NCI-H1417 (cell line): ENCODE measurements at places on chromosomes 1 and 21.
A peak's percentile ranks its signal among the peaks of the same experiment; 100 is the strongest.

- no peak for DNase-seq
Measured at GRCh38 chr1:3205815-3206214, 136.8 kb downstream of the PRDM16 start.

- DNase-seq, result peak; percentile 23
Measured at GRCh38 chr21:34559089-34559631, 47.1 kb upstream of the KCNE1 start.

GRCh38 chr1:205286335-205286950 is 35.1 kb downstream of the NUAK2 start:
- no peak for DNase-seq

DNA sequence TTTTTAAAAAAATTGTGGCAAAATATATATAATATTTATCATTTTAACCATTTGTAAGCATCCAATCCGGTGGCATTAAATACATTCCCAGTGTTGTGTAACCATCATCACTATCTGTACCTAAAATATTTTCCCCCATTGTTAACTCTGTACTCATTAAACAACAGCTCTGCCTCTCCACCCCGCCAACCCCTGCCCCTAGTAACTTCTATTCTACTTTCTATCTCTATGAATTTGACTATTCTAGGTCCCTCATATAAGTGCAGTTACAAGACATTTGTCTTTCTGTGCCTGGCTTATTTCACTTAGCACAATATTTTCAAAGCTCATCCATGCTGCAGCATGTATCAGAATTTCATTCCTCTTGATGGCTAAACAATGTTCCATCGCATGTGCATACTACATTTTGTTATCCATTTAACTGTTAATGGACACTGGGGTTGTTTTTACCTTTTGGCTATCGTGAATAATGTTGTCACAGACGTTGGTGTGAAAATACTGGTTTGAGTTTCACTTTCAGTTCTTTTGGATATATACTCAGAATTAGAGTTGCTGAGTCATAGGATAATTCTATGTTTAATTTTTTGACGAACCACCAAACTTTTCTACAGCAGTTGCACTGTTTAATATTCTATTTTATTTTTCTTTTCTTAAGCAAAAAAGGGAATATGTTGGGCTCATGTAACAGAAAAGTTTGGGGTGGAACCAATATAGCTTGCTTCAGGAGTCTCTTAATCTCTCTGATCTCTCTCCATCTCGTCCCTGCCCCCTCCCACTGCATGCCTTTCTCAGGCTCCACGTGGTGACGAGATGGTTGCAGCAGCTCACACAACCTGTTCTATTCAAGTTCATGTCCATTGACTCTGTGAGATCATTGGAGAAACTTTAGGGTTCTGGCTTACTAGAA is 25.2 kb upstream of the RCAN1 start:
- DNase-seq, result no peak

DNA sequence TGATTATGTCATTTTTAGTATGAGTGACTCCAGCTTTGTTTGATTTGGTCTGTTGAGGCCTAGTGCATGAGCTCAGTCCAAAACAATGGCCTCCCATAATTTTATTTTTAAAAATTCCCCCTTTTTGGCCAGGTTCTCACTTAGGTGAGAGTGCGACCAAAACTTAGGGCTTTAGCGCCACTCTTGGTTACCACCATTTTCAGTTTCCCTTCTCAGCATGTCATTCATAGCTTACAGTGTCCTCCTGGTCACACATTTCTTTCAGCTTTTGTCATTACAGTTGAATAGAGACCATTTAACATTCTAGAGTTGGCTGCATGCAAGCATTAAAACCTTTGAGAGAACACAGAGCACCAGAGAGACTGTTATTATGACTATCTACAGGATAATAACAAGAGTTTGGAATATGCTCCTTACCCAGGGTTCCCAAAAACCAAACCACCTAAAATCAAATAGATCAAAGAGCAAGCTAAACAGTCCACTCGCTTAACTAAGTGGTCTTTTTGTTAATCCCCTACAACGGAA is 85.4 kb downstream of the TLR5 start:
- DNase-seq, result no peak

- DNase-seq, result no peak
Measured at GRCh38 chr1:204405988-204406387, 5.6 kb downstream of the PPP1R15B start.

DNA sequence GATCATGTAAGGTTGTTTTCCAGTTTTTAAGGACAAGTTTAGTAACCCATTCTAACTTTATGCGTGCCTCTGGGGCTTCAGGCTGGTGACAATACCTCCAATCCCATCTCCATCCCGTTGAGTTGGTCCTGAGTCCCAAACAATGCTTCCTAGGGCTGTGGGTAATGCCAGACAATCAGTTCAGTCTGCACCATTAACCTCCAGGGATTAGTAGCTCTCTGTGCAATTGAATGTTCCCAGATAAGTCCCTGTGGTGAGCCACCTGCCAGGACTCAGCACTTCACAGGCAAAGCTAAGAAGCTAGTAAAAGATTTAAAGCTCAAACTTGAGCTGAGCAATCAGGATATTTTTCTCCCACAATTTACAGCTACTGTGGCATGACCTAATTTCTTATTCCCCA is 462.2 kb upstream of the PTBP2 start:
- DNase-seq, result no peak

DNA sequence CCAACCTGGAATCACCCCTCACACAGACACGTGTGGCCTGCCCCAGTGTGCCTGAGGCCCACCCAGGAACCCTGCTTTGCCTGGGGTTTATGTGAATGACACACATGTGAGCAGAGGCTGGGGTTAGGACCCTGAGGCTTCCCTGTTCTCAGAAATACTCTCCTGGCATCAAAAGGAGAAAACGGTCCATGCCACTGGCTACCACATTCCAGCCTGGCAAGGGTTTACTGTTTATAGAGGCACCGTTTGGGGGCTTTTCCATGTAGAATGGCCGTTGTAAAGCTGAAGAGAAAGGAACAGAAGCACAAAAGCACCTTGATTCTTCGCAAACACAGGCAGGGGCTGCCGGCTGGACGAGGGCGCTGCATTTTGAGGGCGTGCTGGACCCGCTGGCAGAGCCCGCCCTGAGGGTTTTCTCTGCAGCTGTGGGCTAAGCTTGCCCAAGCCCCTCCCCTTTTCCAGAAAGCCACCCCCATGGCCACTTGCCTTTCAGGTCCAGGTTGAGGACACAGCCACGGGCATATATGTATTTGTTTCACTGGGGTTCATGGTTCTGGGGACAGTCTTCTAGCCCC is 13.0 kb downstream of the TFF3 start:
- DNase-seq, result peak; percentile 77

GRCh38 chr1:245248231-245248731 is 93.5 kb downstream of the KIF26B start:
- peak; percentile 20 for DNase-seq

DNA sequence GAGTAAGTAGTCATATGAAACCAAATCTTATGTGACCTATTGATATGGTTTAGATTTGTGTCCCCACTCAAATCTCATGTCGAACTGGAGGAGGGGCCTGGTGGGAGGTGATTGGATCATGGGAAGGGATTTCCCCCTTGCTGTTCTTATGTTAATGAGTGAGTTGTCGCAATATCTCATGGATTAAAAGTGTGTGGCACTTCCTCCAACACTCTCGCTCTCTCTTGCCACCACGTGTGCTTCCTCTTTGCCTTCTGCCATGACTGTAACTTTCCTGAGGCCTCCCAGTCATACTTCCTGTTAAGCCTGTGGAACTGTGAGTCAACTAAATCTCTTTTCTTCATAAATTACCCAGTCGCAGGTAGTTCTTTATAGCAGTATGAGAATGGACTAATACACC is 241.2 kb downstream of the RGS7 start:
- DNase-seq, result no peak

DNA sequence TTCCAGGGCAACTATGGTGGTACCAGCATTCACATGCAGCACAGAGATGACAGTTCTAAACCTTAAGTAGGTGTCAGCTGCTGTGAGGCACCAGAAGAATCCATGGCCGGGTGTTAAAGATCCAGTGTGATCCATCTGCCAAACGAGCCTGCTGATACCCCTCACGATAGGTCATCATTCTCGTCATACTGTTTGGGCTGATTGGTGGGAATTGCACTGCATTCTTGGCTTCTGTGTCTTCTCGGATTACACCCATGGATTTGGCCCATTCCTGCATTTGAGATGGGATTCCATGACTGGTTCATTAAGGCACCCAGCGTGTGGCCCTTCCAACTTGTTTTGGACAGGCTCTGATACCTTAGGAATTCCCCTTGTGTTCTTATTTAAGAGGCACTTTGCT is 55.2 kb downstream of the ST6GALNAC3 start:
- no peak for DNase-seq

GRCh38 chr1:33986390-33987095 is 122.7 kb downstream of the HMGB4 start:
- no peak for DNase-seq

DNA sequence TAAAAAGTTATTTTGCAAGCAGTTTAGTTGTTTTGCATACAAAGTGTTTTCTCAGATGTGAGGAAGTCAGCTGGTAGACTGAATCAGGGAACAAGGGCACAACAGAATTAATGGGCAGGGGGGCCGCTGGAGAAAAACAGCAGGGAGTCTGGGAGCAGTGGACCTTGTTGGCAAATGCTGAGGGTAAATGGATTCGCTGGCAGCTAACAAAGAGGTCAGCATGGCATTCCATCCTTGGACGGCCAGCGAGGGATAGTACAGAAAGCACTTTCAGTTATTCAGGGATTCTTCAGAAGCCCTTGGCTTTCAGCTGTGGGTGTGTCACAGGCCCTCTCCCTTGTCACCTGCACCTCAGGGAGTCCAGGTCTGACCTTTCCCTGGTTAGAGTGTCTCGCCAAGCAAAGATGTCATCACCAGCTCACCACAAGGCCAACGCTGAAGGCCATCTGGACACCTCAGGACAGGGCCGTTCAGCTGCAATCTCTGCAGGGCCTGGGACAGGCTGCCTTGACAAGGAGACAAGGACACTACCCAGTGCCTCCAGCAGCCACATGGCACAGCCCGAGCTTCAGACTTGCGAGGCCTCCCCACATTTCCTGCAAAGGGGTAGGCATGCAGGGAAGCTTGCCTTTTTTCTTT is 90.4 kb downstream of the KCNN3 start:
- DNase-seq, result no peak

GRCh38 chr21:25133939-25134338 is 473.3 kb downstream of the MRPL39 start:
- DNase-seq, result no peak

DNA sequence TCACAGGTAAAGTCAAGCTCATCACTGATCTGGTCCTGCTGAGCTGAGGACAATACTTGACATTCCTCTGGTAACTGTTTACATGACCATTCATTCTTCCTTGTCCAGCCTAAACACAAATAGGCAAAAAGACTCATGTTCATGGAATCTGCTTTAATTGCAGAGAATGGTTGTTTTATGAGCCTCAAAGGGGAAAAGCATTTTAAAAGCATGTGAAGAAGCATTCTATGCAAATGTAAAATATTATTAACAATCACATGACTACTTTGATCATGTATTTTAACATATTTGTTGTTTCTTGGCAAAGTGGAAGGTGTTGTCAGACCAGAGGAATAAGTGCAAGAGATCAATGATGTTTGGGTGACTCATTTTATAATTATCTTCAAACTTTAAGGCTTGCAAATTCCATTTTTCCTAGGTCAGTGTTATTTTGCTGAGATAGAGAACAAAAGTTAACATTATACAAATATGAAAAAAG is 133.7 kb downstream of the RUNX1 start:
- no peak for DNase-seq

DNA sequence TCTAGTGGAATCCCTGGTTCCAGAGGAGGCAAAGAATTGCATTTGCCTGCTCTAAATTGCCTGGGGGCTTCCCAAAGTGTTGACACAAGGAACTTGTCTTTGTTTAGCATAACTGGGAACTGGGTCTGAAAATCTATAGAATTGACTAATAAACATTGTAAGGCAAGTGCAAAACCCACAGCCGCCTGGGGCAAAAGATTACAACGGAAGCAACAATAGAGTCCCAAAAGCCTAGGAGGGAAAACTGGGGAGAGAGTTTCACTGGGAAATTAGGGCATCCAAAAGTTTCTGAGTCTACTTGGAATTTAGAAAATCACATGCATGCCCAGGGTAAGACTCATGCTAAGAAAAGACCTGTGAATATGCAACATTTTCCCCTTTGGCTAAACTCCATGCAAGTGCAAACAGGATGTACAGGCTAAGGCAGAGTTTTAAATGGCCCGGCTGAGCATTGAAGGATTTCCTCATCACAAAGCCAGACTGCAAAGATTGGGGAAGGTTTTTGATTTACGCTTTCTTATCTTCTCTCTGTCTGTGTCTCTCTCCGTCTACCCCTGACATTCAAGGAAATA is 725.3 kb upstream of the NCAM2 start:
- DNase-seq, result peak; percentile 18

GRCh38 chr1:223180731-223181321 is 37.8 kb upstream of the TLR5 start:
- DNase-seq, result peak; percentile 61

DNA sequence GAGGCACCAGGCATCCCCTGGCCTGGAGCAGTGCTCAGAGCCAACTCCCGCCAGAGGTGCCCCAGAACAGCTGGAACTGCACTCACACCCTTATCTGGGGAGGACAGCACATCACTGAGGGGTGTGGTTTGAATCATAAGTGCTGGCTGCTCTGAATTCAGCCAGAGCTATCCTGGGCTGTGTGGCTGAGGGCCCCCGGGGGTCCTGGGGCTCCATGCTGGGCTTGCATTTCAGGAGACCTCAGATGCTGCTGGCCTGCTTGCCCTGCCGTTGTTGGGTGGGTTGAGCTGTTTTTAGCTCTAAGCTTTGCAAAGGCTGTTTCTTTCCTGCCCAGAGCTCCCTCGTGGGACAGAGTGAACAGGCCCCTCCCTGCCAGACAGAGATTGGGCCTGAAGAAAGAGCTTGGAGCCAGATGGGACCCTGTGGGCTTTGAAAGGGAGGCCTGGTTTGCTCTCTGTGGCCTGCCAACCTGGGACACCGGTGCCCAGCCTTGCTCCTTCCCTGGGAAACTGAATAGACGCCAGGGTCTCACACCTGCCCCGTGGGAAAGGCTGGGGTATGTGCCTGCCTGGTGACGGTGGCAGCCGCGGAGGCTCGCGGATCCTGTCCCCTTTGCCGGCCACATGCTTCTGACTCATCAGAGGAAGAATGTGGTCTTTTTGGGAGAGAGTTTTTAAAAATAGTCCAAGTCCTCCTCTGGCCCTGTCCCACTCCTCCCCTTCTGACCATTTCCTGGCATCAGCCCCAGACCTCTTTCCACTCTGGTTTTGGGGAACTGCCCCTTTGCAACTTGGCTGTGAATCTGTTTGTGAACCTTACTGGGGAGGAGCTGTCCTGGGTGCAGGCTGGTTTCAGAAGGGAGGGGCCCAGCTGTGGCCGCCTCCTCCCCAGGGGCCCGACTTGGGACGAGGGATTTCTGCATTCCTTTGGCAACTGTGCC is 30.0 kb downstream of the ARHGEF10L start:
- DNase-seq, result no peak

DNA sequence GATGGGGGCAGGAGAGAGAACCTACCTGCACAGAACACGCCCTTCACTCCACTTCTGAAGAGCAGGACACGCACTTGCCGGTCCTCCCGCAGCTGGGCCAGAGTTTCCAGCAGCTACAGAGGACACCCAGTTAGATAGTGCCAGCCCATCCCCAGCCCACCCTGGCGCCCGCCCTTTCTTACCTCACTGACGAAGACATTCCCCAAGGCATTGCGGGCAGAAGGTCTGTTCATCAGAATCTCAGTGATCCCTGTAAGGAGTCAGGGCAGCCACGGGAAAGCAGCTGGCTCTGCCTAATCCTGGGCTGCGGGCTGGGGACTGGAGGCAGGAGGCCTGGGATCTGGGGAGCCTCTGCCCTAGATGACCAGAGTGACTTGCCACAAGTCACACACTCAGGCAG is 10.0 kb downstream of the ECHDC2 start:
- no peak for DNase-seq

- DNase-seq, result peak; percentile 77
Measured at GRCh38 chr1:40257313-40257687, 736 bp upstream of the ZMPSTE24 start.
